ENCODE measurements at places on chromosomes 2 and 18.

GRCh38 chr2:158089322-158089721 lies 12.4 kb upstream of the UPP2 start:
- no peak for DNase-seq

- no peak for DNase-seq
These were observed 46.0 kb downstream of the TMEFF2 start for GRCh38 chr2:192148620-192149321.

- DNase-seq, result no peak
These were observed 86.4 kb downstream of the EML6 start for GRCh38 chr2:54809819-54810218.

GRCh38 chr18:60935041-60935910 lies 398.0 kb upstream of the CDH20 start:
- no peak for DNase-seq

DNA sequence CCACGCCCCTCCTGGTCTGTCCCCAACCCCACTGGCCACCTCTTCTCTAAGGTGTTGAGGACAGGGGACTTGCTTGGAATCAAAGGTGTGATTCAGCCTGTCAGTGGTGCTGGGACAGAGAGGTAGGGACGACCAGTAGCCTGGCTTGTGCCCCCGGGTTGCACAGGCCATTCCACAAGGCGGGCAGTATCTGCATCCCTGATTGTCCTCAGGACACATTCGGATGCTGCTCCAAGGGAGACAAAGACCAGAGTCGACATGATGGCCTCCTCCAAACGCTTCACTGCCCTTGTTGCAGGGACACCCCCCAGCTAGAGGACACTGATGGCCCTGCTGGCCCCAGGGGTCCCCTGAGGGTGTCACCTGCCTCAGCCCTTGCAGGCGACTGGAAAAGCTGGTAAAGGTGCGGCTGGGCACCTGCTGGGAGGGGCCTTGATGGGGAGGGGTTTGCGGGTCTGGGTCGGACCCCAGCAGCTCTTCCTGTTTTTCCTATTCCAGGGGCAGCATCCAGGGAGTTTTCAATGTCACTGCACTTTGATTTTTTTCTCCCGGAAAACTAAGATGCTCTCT lies 98.0 kb downstream of the PTGR3 start:
- no peak for DNase-seq

All from right renal pelvis (tissue), 4 donors.